ENCODE measurements at places on chromosomes 4 and X.
A peak's percentile ranks its signal among the peaks of the same experiment; 100 is the strongest.

DNA sequence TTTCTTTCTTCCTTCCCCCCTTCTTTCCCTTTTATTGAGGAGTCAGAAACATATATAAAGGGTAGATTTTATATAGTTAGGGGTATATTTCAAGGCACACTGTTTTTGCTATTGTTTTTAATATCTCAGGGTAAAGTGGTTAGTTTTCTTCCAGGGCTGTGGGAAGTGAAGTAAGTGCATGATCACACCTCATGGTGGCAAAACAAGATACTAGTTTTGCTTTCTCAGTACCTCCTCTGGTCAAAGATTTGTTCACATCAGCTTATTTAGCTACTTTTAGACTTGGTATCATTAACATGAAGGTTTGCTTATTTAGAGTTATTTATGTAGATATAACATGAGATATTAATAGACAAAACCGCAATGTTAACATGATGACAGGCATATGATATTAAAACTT lies 21.8 kb downstream of the ADAM29 start:
- no peak for DNase-seq

DNA sequence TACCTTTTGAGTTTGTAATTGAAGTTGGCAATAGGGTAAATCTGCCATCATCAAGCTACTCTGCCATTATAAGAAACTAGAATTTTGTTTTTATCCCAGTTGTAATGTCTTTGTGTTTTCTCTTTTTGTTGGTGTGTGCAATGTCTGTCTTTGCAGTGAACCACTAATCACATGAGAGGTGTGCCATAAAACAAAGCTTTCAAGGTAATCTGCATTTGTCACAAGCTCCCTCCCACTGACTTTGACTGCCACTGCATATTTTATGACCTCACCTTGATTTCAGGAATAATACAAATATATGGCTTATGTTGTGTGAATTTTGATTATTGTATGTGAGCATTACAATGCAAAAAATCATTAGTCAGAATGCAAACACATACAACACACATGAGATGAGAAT lies 9.0 kb upstream of the GBA3 start:
- DNase-seq = no peak

DNA sequence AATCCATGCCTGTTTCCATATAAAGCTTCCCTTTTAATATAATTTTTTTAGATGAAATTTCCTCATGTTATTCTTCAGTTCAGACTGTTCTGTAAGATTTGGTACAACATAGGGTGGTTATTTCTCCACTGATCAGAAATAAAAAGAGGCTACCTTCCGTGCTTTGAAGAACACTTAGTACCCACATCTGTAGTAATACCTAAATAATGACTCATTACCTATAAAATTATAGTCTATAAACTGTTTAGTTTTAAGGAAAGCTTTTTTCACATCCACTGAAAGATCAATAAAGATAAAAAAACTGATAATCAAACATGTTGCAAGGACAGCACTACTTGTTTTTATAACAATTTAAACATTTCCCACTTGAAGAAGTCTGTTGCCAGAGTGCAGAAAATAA lies 23.9 kb downstream of the TRPC3 start:
- no peak for DNase-seq

- DNase-seq = no peak
Measured at GRCh38 chrX:74420196-74421035, 877 bp upstream of the SLC16A2 start.

- DNase-seq = no peak
Measured at GRCh38 chr4:54036184-54036583, 28.2 kb downstream of the CHIC2 start.

DNA sequence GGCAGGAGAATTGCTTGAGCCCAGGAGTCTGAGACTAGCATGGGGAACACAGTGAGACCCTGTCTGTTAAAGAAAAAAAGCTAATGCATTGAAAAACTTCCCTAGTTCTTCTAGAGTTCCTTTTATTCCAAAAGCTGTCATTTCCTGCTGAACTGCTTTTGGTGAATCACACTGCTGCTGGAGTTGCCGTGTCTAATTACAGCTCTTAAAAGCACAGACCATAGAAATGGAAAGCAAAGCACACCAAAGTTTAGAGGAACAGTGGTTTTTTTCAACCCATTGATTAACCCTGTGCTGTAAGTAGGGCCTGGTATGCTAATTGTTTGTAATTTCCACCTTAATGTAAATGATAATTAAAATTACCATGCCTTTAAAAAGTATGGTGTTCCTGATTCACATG lies 52.4 kb downstream of the SEPTIN11 start:
- no peak for DNase-seq

DNA sequence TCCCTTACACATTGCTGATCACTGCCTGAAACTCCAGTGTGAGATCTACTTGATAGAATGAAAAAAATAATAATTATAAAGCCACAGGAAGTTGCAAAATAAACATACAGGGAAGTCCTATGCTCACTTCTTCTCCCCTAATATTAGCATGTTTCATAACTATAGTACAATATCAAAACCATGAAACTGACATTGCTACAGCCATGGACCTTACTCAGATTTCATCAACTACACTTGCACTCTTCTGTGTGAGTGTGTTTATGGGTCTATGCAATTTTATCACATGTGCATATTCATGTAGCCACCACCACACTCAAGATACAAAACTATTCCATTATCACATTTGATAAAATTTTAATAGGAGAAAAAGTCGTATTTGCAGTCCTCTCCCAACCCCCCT lies 57.3 kb downstream of the SPINK2 start:
- no peak for DNase-seq

DNA sequence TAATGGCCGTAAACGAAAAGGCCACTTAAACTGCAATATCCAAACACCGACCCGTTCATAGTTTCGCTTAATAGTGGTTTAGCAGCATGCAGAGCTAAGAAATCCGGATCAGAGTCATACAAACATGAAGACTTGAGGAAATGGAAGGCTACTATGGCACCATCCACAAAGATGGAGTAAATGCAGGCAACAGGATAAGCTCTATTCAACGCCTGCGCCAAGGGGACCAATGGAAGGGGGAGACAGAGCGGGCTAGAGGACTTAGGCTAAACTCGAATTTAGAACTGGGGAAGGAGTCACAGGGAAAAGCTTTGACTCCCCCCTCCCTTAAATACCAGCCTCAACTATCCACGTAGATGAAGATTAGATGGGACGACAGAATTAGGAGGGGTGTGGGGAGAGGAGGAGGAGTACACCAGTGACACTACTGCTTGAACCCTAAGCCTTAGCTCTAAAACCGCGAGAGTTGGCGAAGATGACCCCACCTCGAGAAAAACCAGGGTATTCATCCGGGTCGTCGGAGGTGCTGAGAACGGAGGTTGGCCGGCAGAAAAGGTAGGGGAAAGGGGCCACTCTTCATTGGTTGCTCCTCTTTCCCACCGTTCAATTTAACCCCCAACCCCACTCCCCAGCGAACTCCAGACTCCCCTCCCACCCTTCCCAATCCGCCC lies 3.5 kb downstream of the HUWE1 start:
- peak; percentile 51 for DNase-seq

GRCh38 chrX:88325634-88326033 lies 421.4 kb upstream of the CPXCR1 start:
- DNase-seq = no peak

DNA sequence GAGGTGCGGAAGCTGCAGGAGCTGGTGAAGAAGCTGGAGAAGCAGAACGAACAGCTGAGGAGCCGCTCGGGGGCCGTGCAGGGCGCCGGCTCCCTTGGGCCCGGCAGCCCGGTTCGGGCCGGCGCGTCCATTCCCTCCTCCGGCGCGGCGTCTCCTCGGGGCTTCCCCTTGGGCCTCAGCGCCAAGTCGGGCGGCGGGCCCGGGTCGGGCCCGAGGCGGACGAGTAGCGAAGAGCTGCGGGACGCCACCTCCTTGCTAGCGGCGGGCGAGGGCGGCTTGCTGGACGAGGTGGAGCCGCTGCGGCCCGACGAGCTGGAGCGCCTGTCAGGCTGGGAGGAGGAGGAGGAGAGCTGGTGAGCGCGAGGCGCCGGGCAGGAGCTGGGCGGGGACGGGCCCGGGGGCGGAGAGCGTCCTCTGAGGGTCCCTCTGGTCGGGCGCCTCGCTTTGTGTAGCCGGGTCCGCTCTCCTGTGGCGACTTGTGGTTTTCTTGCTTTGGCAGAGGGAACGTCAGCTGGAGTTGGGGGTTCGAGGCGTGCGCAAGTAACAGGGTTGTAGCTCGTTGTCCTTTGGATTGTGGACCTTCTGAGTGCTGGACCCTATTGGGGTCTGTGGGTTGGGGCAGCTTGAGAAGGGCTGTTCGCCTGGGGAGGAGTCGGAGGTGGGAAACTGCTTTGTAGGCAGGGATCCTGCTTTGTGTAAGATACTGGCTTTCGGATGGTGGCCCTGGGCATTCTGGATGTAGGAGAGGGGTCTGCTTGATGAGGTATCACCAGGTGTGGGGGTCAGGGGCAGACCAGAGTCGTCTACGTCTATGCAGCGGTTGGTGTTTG lies 662 bp downstream of the SLAIN2 start:
- DNase-seq = peak; percentile 46

GRCh38 chr4:107570952-107571351 lies 149.1 kb downstream of the PAPSS1 start:
- no peak for DNase-seq

DNA sequence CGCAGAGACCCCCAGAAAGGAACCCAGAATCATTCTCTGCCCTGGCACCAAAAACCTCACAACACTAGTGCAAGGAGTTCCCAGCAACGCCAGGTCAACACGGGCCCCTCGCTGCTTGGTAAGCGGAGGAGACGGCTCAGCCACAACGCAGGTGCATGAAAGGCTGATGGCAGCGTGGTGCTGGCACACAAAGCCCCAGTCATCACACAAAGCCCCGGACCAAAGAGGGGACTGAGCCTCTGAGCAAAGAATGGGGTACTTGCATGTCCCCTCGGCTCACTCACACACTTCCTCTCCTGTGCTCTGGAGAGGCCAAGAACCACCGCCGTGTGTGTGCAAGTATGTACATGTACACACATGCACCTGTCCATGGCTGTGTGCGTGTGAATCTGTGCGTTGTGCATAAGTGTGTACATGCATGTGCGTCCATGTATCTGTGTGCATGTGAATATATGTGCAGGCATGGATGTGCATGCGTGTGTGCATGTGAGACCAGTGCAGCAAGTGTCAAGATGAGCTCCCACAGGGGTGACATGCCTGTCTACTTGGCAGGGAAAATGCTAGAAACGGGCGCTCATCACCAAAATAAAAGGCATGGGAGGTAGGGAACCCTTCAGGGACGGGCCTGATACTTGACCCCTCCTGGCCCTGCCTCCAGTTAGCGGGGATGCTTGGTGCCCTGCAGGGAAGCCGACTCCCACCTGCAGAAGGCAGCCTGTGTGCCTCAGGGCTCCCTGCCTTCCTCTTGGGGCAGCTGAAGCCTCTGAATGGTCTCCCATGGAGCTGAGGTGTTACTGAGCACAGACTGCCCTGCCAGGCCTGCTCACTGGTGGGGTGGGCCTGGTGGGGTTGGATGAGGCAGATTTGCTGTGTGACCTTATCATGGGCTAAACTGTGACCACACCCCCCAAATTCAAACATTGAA lies 60.4 kb downstream of the ZFYVE28 start:
- DNase-seq = no peak

- DNase-seq = no peak
Measured at GRCh38 chr4:153748378-153748777, 11.4 kb downstream of the RNF175 start.

DNA sequence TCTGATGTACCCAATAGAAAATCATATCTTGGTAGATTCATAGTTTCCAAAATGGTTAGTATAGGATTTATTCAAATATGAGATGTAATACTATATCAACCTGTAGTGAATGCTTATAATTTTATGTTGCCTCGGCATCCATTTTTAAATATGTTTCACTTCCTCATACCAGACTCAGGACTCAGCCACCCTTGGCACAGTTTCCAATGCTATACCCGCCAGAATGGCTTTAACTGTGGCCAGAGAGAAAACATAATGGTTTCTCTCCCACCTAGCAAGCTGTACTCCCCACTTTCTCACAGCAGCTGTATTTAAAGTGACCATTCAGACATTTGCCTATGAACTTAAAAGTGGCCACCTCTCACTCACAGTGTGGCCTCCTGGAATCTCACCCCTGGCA lies 466.6 kb upstream of the PABPC4L start:
- no peak for DNase-seq

- no peak for DNase-seq
Measured at GRCh38 chr4:7414736-7415510, 19.8 kb downstream of the PSAPL1 start.

- peak; percentile 41 for DNase-seq
Measured at GRCh38 chr4:121150486-121150885, 13.6 kb downstream of the TNIP3 start.

- DNase-seq = no peak
Measured at GRCh38 chrX:12753366-12753765, 37.8 kb upstream of the PRPS2 start.

- peak; percentile 14 for DNase-seq
Measured at GRCh38 chr4:24686866-24687692, 102.7 kb upstream of the DHX15 start.

- no peak for DNase-seq
Measured at GRCh38 chrX:550514-550913, 80.1 kb upstream of the SHOX start.

DNA sequence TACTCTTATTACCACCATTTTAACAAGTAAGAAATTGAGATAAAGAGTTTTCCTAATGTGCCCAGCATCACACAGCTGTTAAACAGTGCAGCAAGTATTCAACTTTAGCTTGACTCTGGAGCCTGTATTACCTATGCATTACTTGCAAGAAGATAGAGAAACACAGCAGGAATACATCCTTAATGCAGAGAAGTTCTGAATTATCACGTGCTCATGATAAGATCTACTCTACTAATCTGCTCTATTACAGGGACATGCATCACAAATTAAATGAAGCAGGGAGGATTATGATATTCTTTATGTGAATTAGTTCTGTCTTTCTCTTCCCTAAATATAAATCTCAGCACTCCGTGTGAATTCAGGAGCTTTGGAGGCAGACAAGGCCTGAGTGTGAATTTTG lies 39.0 kb upstream of the PDGFC start:
- no peak for DNase-seq

Data from activated CD4-positive, alpha-beta T cell treated with anti-CD3 and anti-CD28 coated beads, Interleukin-2, amount 50 U/mL, for 16 hours (primary cell).